ENCODE measurements at places on chromosomes 16 and 17.

- no peak for DNase-seq
These were observed 42.0 kb upstream of the RPL38 start for GRCh38 chr17:74161503-74161875.

GRCh38 chr17:46171939-46172338 lies 21.3 kb downstream of the KANSL1 start:
- DNase-seq = no peak

- no peak for DNase-seq
These were observed 410.4 kb upstream of the MON1B start for GRCh38 chr16:76780556-76780955.

GRCh38 chr17:73902416-73903181 lies 258.4 kb upstream of the SDK2 start:
- no peak for DNase-seq

DNA sequence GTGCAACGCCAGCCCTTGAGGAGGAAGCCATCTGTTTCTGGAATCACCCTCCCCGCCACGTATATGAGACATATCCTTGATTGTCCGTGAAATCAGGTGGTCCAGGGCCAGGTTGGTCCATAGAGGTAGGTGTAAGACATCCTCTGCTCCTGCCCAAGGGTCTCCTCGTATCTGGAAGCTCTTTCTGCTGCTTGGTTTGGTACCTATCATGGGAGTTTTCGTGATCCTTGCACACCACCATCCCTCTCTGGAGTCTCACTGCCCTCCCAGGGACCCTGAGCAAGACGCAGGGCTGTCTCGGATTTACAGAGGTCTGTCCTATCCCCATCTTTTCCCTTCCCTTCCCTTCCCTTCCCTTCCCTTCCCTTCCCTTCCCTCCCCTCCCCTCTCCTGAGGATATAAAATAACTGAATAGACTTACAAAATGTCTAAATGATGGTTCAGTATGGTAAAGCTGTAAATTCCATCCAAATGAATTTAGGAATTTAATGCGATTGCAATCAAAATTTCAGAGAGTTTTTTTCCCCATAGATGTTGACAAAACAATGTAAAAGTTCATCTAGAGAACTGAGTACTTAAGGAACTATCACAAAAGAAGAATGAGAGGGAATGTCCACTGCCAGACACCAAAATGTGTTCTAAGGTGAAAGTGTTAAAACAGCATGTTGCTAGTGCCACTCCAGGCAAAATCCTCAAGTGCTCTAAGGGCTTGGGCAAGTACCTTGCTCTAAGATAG lies 2.0 kb upstream of the CCDC42 start:
- no peak for DNase-seq

GRCh38 chr16:6602405-6602804 lies 730.2 kb upstream of the RBFOX1 start:
- DNase-seq = no peak

DNA sequence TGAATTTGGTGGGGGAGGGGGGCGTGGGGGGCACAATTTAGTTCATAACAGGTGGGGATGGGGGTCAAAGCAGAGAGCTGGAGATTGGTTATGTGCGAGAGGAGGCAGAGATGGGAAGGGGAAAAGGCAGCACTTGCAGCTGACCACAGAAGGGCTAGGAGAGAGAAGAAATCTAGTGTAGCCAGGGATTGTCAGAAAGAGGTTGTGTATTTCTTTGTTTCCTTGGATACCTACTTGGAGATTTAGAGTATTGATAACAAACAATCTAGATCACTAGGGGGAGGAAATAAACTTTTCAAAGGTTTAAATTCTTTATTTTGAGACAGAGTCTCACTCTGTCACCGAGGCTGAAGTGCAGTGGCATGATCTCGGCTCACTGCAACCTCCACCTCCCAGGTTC lies 47.1 kb upstream of the YPEL2 start:
- no peak for DNase-seq

GRCh38 chr16:11372829-11373306 lies 27.6 kb downstream of the RMI2 start:
- DNase-seq = no peak

DNA sequence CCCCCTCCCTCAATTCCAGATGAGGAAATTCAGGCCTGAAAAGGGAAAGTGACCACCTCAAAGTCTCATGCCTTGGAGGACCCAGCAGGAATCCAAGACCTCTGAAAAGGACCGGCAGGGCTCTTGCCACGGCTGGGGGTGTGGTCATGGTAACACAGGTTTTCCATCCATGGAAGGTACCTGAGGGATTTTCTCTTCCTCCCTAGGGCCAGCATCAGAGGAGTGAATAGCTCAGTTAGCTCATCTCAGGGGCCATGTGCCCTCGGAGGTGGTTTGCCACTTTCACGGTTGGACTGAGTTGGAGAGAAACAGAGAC lies 1.3 kb downstream of the CIITA start:
- DNase-seq = no peak

DNA sequence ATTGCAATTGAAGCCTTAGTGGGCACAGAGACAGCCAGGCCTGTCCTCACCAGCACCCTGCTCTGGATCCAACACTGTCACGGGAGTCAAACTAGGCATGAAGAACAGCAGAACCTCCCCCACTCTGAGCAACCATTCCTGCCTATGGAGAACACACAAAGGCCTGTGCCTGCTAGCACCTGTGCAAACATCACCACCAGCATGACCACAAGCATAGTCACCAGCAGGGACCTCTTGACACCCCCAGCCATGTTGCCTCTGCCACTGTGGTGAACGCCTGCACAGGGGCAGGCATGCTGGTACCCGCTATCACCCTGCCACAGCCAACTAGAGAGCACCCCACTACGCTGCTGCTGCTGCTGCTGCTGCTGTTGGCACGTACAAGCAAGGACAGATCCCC lies 51.7 kb downstream of the CMC2 start:
- DNase-seq = no peak

DNA sequence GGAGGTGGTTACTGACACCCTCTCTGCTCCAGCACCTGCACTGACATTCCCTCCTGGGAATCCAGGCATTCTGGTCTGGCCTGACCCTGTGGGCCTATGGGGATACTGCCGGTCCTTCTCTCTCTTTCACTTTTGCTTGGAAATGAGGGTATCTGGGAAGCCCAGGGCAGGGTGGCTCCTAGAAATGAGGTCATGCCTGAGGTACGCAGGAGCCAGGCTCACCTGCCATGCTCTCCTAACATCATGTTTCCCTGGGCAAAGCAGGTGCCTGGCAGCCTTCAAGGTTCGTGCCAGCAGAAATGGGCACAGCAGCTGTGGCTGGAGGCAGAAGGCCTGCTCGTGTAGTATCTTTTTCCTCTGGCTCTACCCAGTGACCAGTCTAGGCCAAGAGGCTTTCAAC lies 3.3 kb downstream of the ITGA3 start:
- DNase-seq = no peak

DNA sequence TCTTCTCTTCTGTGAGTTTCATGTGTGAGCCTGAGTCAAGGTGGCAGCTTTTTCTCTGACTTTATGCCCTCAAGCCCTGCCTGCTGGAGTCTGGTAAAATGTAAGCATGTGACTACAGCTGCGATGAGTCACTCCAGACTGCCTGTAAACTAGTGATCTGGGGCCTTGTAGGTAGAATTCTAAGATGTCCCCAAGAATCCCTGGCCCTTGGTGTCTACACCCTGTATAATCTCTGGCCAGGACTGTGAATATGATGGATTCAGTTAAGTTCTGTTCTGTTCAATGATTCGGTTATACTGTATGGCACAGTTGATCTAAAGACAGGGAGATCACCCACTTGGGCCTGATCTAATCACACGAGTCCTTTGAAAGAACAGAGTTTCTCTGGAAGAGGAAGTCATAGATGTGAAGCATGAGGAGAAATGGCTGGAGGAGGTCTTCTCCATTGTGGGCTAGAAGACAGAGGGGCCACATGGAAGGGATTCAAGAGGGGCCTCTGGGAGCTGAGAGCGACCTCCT lies 29.8 kb downstream of the PRSS54 start:
- no peak for DNase-seq

- no peak for DNase-seq
These were observed 1.0 kb downstream of the MGRN1 start for GRCh38 chr16:4625560-4626159.

Data from C1 segment of cervical spinal cord (tissue), 14 donors.